ENCODE measurements at places on chromosomes 7 and 10.

GRCh38 chr10:28993056-28993455 is 295.8 kb upstream of the LYZL1 start:
- no peak for DNase-seq

DNA sequence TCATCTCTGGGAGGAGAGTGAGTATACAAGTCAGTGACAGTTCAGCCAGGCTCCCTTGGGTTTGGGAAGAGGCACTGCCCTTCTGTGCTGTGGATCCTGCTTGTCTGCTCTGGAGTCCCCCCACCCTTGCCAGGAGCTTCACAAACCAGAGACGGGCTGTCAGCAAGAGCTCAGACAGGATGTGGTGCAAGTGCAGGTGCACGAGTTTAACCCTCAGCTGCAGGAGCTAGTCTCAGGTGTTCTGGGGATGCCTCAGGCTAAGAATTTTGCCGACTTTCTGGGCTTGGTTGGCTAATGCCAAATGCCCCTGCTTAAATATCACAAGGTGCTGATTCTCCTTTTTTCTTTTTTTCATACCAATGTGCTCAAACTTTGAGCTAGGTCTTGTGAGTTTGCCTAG is 22.3 kb downstream of the ZNF783 start:
- no peak for DNase-seq

GRCh38 chr10:131920693-131921092 is 19.9 kb downstream of the PPP2R2D start:
- DNase-seq: no peak

DNA sequence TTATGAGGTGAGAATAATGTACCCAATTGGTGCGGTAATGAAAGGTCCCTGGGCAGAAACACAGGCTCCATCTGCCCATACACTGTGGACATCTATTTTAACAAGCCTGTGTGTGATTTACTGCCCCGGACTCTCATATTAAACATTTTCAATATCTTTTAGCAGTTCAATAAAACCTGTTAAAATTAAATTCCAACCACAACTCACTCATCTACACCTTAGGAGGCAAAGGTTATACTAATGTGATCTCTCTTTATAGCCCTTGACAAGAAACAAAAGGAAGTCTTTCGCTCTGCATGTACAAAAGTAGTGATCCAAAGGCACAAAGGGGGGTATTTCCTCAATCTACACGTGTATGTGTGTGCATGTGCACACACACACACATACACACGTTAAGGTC is 186.0 kb downstream of the PARD3 start:
- DNase-seq: no peak

DNA sequence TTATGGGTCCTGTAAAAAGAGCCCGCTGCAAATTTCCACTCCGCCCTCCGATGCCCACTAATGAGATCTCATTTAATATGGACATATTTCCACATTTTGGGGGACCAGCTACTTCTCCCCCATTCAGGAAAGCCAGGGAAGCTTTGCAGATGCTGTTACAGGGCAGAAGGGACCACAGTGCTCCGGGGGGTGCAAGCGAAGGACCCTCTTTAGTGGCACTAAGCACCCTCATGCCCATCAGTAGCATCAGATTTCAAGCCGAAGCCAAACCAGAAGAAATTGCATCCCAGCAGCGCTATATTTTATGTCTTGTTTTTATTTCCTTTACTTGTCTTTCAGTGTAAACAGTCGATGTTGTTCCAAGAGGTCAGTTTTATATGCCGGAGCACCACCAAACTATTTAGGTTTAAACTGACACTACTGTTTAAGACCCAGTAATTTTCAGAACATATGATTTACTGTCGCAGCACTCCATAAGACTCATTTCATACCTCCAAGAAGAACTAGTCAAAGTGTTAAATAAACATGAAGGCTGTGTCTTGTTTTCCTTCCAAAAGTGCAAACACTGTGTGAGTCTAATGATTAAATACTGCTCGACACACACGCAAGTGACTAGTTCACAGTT is 122.2 kb upstream of the MGMT start:
- DNase-seq: no peak

DNA sequence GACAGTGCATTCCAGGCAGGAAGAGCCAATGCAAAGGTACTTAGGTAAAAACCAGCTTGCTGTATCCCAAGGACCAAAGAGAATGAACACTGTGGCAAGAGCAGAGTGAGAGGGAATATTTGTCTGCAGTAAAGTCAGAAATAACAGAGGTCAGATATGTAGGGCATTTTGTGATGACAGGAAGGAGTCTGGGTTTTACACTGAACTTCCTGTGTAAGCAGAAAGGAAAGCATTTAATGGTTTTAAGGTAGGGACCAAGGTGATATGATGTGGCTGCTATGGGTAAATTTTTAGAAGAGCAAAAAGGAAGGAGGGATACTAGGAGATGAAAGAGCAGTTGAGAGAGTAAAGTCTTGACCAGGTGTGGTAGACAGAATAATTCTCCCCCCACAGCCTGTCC is 10.1 kb downstream of the ABCB1 start:
- no peak for DNase-seq

GRCh38 chr7:142436601-142437000 is 178.7 kb upstream of the PRSS58 start:
- no peak for DNase-seq

GRCh38 chr7:154913638-154914307 is 89.2 kb downstream of the PAXIP1 start:
- peak; percentile 96 for DNase-seq

DNA sequence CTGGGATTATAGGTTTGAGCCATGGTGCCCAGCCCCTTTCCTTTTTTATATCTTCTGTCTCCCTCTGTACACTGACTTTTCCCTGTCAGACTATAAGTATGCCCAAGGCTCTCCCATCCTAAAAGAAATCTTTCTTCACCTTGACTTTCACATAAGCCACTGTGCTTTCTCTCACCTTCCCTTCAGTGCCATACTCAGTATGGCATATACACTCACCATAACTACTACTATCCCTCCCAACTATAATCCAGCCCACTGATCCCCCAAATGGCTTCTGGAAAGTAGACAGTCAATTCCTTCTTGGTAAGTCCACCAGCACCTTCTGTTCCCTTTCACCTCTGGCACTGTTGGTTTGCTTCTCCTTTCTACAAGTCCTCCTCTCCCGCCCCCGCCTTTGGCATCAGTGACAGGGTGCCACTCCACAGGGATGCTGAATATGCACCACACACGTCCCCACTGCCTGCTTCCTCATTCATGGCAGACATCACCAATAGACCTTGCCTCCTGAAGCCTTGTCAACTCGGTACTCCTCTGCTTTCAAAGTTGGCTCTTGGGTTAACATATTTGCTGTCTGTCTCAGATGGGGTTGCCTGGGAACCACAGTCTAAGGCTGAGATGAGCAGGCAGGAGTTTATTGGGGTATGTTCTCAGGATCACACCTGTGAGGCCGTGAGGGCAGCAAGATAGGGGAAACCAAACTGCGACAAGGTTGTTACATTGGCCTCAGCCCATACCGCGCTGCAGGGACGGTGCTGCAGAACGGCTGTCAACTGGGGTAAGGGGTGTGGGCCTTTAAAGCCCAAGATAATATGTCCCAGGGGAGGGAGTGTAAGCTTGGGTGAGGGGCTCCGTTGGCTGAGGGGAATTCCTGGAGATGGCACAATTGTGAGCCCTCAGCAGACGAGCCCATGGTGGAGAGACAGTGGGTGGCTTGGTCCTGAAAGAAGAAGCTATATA is 7.2 kb upstream of the PSAP start:
- DNase-seq: peak; percentile 73

DNA sequence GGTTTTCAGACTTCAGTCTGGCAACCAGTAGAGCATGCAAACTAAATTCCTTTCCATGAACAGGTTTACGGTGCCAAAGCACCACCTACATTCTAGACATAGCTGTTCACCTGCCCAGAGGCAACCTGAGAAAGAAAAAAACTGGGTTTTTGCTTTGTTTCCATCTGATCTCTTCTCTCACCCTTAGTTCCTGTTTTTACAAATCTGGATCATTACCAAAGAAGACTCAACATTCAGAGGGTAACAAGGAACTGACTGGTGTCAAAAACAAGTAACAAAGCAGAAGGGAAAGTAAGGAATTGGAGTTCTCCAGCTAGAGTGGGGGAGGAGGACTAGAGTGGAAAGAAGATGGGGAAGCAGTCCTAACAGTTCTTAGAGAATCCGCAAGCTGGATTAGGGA is 36.4 kb downstream of the CPVL start:
- DNase-seq: no peak

DNA sequence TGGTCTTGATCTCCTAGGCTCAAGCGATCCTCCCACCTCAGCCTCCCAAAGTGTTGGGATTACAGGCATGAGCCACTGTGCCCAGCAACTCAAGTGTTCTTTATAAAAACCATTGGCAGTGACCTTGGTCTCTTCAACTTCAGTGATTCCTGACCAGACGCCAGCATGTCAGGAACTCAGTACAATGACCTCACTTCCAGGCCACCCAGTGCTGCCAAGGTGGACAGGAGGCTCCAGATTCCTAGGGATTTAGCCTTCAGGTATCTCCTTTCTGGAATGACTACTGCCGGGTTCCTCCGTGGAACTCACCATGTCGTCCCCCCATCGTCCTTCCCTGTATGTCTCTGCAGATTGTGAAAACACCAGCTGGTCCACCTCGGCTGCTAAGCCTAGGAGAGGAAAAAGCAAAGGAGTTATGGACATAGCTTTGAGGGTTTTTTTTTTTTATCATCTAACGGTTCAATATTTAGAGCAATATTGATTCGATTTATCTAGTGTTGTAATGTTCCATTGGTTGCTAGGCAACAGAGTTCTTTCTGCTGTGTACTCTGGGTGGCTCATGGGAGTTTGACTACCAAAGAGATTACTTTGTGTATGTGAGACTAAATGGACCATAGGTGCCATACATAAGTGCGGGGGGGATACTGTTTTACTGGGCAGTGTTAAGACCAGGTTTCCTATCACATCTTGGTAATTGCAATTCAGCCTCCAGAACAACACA is 425.8 kb upstream of the AUTS2 start:
- DNase-seq: no peak

DNA sequence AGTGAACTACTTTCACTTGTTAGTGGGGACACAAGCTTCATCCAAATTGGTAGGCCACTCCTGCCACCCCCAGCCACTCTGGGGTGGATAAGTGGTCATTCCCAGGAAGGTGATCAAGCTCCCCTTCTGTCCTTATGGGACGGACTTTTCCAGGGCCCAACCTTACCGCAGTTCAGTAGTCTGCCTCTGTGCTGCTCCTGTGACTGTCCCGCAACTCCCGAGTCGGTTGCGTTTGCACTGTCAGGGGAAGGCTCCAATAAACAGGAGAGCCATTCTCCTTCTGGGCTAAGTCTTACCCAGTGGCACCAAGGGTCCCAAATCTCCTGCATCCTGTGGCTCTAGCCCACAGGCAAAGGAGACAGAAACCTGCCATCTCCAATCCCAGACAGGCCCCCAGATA is 7.4 kb upstream of the ZNF33A start:
- no peak for DNase-seq

Measured in body of pancreas (tissue), 4 donors.